ENCODE measurements at places on chromosomes 16 and 17.
A peak's percentile ranks its signal among the peaks of the same experiment; 100 is the strongest.

- no peak for DNase-seq
Measured at GRCh38 chr16:2487903-2488531, 13.1 kb downstream of the TBC1D24 start.

DNA sequence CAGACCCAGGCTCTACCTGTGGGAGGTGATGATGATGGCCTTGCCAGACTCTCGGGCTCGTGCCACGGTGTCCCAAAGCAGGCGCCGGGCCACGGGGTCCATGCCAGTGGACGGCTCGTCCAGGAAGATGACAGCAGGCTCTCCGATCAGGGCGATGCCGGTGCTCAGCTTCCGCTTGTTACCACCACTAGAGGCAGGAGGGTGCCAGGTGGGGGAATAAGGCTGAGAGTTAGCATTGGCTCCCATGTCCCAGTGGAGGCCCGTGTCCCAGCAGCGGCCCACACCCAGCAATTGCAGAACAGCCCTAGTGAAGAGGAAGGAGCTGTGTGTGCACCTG, 10.3 kb upstream of the RNPS1 start:
- DNase-seq: no peak

- no peak for DNase-seq
Measured at GRCh38 chr17:37772982-37773381, 28.1 kb upstream of the HNF1B start.

- peak; percentile 57 for DNase-seq
Measured at GRCh38 chr16:391885-392335, 5.1 kb upstream of the NME4 start.

GRCh38 chr17:41773190-41773588, 13.3 kb downstream of the JUP start:
- no peak for DNase-seq

GRCh38 chr16:57204675-57205074, 18.5 kb downstream of the RSPRY1 start:
- DNase-seq: no peak

DNA sequence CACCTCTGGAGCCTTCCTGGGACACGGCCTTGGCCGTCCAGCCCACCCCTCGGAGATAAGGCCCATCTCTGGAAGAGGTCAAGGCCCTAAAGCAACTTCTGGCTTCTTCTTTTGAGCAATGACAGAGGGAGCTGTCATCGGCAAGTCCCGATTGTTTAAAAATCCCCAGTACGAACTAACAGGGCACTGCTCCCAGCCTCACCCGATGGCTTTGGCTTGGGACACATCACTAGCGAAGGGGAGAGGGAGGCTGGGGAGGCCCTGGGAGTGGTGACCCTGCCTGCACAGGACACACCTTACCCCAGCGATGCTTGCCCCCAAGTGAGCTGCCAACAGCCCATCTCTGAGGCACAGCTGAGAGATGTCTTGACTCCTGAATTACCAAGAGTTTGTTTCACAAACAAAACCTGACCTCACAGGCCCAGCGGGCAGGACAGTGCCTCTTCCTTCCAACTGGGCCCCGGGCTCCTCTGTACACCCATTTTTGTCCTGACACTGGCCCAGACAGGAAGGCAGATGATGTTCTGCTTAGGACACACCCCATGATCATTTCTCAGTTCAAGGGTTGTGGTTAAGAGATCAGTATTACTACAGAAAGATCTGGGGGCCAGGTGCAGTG, 4.8 kb downstream of the SYNGR2 start:
- DNase-seq: no peak

DNA sequence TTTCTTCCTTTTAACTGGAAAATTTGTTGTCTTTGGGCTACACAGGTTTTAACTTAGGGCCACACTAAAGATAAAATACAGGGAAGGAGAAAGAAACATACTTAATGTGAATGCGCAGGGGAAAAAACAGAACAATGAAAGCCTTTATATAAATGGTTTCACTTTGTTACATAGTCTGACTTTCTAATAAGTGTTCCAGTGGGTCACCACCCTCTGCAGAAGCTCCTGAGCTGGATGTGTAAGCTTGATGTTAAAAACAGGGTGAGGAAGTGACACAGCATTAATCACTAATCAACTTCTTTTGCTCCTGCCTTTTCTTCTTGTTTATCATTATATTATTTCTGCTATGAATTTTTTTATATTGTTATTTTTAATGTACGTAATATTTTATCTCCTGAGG, 445.6 kb upstream of the CA10 start:
- no peak for DNase-seq

DNA sequence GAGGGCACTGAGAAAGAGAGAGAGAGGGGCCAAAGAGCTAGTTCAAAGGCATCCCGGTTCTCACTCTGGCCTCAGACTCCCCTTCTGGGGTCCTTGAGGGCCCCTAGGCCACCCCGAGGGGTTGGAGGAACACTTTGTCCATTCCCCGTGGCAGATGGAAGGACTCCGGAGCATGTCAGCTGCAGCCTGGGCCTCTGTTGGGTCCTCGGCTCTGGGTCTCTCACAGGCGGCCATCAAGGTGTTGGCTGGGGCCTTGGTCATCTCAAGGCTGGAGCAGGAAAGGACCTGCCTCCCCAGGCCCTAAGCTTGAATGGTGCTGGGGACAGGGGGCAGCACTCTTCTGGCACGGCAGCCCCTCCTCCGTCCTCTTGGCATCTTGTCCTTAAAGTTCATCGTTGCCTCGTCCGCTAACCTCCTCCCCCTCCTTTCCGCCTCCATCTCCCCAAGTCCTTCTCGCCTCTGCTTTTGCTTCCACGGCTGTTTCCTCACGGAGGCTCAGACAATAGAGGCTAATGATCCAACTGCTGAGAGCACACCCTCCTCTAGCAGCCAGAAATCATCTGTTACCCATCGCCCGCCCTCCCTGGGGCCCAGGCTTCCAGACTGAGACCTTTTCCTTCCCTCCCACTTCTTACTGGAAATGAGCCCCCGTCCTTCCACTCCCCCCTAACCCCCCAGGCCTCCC, 23.3 kb downstream of the CCR7 start:
- DNase-seq: no peak

DNA sequence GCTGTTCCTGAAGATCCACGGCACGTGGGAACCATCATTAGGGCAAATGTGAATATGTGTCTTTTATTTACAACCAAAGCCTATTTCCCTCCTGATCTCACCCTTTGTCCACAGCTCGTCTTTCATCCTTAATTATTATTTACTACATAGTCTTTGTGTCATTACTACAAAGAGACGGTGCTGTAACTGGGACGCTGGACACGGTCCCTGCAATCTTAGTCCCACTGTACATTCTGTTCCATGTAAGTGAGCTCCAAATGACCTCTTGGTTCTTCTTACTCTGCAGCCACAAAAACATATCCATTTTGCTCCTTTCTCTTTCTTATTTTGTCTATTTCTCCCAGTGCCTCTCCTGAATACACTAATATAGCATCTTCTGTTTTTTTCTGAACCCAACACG, 12.7 kb upstream of the KRT23 start:
- DNase-seq: no peak

GRCh38 chr17:33964344-33964979, 290.6 kb upstream of the CCL2 start:
- DNase-seq: no peak

GRCh38 chr17:72717676-72718075, 374.8 kb downstream of the SLC39A11 start:
- DNase-seq: no peak

GRCh38 chr17:30074730-30075129, 41.9 kb upstream of the NSRP1 start:
- no peak for DNase-seq

GRCh38 chr17:40577611-40578065, 12.4 kb upstream of the CCR7 start:
- no peak for DNase-seq

DNA sequence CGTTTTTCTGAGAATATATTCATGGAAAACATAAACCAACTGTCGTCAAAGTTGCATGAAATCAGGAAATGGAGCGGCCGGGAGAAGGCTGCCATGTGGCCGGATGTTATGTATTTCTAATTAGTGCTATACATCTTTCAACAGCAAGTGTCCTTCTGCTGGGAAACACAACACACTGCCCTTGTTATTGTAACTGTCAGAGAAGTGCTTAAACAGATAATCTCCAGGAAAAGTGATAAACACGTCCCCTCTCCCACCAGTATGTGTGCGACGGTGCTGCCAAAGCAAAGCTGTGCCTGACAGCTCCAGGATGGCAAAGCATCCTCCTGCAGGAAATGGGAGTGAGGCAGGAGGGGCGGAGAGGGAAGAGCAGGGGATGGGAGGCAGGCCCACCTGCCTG, 111.8 kb downstream of the SMG6 start:
- no peak for DNase-seq

GRCh38 chr17:64399071-64399766, 8.6 kb upstream of the PECAM1 start:
- no peak for DNase-seq

DNA sequence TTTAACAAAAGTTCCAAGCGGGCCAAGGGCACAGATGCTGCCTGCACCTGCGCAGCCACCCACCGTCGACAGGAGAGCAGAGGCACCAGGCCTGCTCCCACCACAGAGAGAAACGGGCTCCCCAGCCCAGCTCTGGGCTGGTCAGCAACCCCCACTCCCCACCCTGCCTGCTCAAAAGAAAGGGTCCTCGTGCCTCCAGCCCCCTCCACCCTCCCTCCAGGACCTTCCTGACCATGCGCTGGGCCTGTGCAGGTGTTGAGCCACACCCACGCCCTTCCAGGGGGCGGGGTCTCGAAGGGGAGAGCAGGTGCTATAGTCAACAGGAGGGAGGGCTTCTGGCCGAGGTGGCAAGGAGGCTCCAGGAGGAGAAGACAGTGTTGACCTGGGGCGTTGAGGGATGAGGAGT, 25.3 kb downstream of the ZNF778 start:
- DNase-seq: no peak

GRCh38 chr17:34979650-34980352, 511 bp upstream of the LIG3 start:
- DNase-seq: no peak

DNA sequence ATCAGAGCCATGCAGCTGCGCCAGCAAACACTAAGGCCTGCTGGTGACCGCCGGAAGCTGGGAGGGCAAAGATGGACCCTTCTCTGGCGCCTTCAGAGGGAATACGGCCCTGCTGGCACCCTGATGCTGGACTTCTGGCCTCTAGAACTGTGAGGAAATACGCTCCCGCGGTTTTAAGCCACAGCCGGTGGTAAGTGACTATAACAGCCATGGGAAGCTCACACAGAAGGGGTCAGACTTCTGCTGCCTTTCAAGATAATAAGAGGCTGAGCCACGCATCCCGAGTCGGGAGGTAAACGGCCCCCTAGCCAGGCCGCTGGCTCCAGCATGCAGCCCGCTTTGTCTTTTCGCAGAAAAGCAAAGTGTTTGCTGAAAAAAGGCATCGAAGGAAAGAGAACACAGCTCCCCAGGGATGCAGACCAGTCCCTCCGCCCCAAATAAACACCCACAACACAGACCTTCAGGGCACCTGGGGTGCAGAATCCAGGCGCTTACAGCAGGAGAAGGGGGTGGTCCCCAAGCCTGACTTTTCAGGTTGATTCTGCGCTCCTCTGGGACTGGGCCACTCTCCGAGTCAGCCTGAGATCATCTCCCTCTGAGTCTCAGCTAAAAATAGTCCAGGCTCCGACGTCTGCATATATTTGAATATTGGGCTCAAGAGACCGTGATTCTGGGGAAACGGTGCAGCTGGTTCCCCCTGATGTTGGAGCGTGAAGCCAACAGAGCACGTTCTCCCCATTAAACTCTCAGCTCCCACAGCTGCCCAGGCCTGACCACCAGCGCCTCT, 89.7 kb downstream of the MGAT5B start:
- DNase-seq: no peak

- DNase-seq: no peak
Measured at GRCh38 chr17:80195141-80195540, 25.0 kb downstream of the SGSH start.

DNA sequence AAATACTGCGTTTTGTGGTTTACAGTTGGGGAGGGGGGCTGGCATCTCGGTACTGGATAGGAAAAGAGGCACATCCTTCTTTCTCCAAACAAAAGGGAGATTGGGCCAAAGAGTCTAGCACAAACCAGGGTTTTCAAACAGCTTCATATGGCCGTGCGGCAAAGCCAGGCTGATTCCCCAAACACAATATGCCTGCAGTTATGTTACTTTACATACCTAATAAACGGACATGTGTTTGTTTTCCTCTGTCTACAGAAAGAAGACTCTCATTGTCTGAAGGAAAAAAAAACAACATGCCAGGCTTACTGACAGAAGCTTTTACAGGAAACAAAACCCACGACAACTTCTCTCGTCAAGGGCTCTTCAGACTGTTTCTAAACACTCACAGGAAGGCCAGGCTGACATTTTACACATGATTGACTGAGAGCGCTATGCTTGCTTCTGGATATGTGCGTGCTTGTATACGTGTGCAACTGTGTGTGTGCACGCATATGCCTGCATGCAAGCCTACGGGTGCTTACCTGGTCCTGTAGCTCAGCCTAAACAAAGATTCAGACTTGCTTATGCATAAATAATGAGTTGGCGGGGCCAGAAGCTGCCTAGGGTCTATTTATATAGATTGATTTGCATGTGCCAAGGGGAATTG, 461.0 kb upstream of the C16orf82 start:
- DNase-seq: no peak

- DNase-seq: no peak
Measured at GRCh38 chr17:4969047-4969550, 1.5 kb upstream of the SPAG7 start.

DNA sequence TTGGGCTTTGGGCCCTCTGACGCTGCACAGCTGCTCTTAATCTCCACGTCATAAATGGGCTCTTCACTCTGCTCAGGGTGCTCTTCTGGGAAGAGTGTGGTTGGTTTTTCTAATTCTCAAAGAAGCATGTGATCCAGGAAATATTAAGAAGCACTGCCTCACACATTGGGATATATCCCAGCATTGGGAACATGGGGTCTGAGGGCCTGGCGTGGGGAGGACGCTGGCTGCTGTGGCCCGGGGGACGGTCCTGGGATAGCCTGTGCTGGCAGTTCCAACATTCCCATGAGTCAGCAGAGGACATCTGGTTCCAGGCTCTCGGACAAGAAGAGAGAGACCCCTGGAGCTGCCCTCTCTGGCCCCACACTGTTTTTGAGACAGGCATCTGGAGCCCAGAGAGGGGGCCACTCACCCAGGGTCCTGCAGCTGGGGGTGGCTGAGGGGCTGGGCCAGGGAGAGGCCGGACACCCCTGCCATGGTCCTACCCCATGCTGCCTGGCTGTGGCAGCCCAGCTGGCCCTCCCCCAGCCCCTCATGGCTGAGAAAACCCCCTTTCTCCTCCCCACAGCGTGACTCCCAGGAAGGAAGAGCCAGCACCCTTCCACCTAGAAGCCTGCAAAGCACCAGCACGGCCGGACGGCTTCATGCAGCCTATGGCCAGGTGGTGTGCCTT, 58.8 kb downstream of the NT5M start:
- DNase-seq: no peak

DNA sequence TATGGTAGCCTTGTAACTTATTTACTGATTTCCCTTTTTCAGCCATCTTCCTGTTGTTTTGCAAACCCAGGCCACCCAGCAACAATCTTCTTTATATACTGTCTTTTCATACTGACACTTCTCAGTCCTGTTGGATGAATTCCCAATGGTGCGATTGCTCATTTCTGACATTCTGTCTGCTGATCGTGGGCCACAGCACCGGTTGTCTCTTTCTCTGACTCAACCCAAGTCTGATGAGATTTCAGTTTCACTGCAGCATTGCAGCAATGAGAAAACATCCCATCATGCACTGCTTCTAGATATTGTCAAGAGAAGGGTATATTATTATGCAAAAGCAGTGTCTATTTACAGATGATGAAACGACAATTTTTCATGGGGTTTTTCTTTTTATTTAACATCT, 349.2 kb upstream of the HSBP1 start:
- no peak for DNase-seq

Measured in activated CD4-positive, alpha-beta T cell treated with anti-CD3 and anti-CD28 coated beads for 1 hour (primary cell).